Substantia nigra (tissue), 51 donors: ENCODE measurements at places on chromosomes 6 and 20.

GRCh38 chr20:61193164-61193563 lies 58.9 kb upstream of the CDH4 start:
- DNase-seq, result no peak

GRCh38 chr6:5159162-5159561 lies 74.0 kb downstream of the PPP1R3G start:
- no peak for DNase-seq

- peak; percentile 70 for DNase-seq
Observed at GRCh38 chr6:125746731-125747588, 2.5 kb upstream of the HEY2 start.

DNA sequence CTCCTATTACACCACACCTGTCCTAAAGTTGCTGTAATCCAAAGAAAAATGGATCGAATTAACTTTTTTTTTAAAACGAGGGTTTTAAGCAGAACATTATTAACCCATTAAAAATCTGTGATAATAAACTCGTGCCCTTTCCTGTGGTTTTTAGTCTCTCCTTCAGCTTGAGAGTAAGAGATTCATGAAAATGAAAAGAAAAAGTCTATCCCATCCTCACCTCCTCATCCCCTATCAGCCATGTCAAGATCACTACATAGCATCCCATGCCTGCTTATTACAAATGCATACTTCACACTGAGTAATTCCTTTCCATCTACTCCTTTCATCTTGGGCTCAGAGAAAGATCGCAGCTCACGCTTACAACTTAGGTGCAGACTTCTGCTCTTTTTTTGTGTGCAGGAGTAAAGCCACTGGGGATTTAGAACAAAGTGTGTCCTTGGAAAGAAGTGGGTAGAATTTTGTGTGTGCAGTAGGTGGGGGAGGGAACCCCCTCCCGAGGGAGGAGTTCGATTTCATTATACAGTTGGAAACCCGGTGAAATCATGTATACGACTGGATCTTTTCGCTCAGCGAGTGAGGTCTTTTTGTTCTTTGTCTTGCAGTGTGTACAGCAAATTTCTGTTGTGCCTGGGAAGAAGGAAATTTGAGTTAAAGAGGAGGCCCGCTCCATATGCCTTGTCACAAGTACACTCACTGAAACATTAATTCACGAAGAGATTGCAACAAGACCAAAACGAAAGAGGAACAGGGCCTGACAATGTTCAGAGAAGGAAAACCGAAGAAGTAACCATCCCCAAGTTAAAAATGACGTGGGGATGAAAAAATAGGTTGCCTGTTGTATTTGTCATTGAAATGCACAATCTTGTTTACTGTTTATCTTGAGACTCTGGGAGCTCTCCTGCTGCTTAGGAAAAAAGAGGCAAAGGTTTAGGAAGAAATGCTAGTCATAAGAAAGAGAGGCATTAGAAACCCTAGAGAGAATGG lies 146.5 kb upstream of the ZNF217 start:
- no peak for DNase-seq

GRCh38 chr6:43509984-43510826 lies at the start of gene LRRC73:
Gene LRRC73 (minus strand): TSS chr6:43510346. CDS start chr6:43509785, 561 bp downstream.
- DNase-seq, result peak; percentile 67

GRCh38 chr20:58077282-58077681 lies 151.2 kb downstream of the ANKRD60 start:
- no peak for DNase-seq

DNA sequence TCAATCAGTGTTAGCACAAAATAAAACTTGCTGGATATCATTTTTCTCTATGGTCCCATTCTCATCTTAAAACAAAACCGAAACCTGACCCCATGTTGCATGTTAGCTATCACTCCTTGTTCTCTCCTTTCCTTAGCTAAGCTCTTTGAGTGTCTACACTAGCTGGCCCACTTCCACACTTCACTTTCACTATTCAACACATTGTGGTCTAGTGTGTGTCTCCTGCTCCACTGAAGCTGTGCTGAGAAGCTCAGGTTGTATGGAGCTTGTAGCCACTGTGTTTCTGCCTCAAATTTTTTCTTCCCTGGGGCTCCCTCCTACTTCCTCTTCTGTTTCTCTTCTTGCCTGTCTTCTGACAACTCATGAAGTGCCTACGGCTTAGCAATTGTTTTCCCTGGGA lies 223.0 kb downstream of the NKAIN2 start:
- no peak for DNase-seq

GRCh38 chr6:39088331-39088730 lies 26.7 kb downstream of the SAYSD1 start:
- no peak for DNase-seq

DNA sequence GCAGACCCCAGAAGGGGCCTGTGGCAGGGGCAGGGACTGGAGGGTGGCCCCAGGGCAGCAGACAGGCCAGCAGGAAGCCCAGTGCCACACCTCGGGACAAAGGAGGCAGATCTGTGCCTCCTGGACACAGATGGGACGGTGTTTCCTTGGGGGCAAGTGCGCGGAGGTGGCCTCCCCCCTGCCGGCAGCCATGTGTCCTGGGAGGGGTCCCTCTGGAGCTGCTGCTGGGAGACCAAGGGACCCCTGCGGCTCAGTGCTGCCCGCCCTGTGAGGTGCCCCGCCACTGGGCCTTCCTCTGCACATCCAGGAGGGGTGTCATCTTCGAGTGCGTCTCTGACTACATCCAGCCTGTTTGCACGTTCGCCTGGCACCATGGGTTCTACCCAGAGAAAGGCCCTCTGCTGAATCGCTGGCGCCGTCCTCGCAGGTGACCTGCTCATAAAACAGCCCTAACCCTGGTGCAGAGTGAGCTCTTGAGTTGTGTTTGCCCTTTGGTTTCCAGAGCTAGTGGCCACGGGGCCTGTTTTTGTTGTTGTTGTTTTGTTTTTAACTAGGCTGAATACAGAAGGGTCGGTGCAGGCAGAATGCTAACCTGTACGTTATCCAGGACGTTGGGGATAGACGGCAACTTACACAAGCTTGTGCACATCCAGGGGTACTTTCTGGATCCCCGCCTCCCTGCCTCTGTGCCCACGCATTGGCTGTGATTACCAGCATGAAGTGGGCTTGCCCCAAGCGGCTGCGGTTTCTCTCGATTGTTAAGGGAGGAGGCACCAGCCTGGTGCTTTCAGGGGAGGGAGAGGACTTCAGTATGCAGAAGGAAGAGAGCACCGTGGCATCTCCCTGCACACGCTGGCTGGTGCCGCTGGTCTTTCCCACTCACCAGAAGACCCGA lies 1.3 kb upstream of the KCNQ2 start:
- DNase-seq, result no peak

- DNase-seq, result no peak
Observed at GRCh38 chr6:4822476-4822875, 46.3 kb downstream of the CDYL start.

DNA sequence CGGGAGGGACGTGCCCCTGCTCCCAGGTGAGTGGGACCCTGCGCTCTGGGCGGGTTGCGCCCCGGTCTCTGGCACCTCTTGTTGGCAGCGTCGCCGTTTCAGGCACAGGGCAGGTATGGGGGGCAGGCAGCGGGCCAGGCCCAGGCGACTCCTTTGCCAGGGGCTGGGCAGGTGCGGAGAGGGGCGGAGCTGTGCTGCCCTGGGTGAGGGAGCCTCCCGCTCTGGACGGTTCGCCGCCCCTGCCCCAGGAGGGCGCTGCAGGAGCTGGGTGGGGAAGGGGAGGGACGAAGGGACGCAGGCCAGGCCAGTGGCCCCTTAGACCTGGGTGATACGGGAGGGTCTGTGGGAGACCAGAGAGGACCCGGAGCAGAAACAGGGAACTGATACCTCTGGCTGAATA lies 663.9 kb upstream of the DEFB115 start:
- no peak for DNase-seq

DNA sequence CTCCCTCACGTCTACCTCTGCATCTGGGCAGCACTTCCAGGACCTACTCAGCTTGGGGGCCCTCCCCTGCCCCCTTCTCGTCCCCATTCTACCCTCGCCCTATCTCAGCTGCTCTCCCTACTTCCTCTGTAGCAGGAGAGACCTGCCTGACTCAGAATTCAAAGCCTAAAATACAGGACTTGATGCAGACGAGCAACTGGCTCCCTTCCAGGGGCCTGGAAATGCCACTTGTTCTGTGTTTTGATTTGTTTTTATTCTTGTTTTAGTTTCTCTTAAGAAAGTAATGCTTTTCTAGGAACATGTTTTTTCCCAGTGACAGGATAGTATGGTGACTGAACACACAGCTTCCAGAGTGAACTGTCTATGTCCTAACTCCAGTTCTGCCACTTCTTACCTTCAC lies 320.4 kb upstream of the CDH4 start:
- no peak for DNase-seq

DNA sequence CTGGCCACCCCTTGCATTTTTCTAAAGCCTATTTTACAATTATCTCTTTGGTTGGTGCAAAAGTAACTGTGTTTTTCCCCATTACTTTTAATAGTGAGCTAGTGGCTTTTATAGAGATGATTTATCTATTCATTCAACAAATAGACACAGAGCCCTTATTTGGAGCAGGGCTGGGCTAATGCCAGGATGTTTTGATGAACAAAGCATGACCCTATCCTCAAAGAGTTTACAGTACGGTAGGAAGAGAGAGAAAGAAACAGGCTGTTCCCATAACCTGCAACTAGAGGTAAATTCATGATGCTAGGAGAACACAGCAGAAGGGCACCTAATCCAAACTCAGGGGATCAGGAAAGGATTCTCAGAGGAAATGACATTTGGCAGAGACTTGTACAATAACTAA lies 37.3 kb upstream of the UST start:
- DNase-seq, result no peak

DNA sequence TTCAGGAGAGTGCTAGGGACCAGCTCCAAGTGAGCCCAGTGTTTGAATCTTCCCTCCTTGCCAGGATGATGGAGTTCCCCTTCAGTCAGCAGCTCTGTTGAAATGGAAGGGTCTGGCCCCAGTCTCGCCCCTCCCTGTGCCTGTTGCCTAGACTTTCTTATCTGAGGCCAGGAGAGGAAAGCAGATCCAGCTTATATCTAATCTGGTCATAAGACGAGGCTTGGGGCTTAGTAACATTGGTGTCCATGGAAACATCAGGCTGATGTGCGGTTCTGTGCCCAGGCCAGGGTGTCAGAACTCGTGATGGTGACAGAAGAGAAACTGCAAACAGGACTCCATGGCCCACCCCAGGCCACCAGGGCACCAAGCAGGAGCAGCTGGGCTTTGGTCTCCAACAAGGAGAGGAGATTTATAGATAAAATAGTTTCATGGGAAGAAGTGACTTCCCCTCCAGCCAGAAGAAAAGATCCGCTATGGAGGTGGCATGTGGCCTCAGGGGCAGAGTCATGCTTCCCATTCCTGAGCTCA lies 9.8 kb downstream of the MAS1L start:
- no peak for DNase-seq

GRCh38 chr6:27882624-27883023 lies 29.6 kb downstream of the OR2B2 start:
- DNase-seq, result no peak

- DNase-seq, result no peak
Observed at GRCh38 chr6:76004202-76004601, 68.3 kb downstream of the IMPG1 start.

- DNase-seq, result no peak
Observed at GRCh38 chr20:49701241-49701790, 12.4 kb downstream of the B4GALT5 start.

GRCh38 chr20:33783256-33783655 lies 27.9 kb upstream of the CHMP4B start:
- no peak for DNase-seq

DNA sequence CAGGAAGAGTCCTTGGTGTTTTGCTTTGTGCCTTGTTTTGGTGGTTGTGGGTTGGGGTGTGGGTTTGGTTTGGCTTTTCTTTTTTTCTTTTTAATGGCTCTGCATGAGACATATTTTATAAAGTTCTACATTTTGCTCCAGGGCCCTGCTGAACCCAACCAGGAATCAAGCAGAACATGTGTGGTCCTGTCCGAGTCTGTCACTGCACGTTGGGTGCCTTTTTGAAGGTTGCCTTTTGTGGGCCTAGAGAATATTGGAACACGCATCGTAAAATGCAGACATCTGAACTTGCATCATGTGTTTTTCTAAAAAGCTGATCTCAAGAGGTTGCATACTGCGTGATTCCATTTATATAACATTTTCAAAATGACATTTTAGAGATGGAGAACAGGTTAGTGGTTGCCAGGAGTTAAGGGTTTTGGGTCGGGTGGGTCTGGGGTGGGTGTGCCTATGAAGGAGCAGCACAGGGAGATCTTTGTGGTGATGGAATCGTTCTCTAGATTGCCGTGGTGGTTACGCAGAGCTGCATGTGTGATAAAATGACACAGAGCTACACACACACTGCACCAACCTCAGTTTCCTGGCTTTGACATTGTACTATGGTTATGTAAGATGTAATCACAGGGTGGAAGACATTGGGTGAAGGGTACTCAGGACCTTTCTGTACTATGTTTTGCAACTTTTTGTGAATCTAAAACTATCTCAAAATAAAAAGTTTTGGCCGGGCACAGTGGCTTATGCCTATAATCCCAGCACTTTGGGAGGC lies 80.2 kb downstream of the EYA2 start:
- DNase-seq, result no peak

- DNase-seq, result no peak
Observed at GRCh38 chr6:48844696-48845095, 618.4 kb downstream of the MMUT start.

- no peak for DNase-seq
Observed at GRCh38 chr6:17239260-17239659, 41.9 kb upstream of the RBM24 start.

DNA sequence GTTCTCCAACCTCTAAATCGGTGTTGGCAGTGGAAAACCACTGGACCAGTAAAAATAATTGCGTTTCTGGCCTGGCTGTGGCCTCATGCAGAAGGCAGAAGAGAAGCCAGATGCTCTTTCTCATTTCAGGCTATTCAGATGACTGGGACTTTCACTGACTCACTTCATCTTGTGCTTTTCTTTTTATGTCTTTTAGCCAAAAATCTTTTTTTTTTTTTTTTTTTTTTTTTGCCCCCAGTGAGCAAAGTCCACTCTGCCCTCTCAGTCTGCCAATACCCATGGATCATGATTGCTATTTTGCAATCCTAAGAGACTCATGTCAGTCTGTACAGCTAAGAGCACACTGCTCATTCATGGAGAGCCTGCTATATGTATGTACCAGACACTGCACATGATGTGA lies 962.5 kb downstream of the KIF16B start:
- DNase-seq, result no peak

DNA sequence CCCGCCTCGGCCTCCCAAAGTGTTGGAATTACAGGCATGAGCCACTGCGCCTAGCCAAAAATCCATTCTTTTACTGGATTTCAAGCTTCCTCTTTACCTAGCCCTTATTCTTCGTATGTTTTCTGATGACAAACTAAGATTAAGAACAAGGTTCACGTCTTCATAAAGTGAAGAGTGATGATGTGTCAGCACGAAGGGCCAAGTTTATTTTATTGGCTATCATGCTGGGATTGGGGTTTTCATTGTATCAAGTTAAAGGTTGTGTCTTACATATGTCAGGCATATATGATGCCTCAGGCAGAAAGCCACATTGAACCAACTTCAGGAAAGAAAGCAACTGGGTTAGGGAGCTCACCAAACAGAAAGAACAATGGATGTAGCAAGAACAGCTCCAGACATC lies 19.7 kb upstream of the SLC17A3 start:
- no peak for DNase-seq

- DNase-seq, result no peak
Observed at GRCh38 chr6:68638230-68638900, 3.3 kb downstream of the ADGRB3 start.

- no peak for DNase-seq
Observed at GRCh38 chr6:30836431-30836866, 47.9 kb upstream of the DDR1 start.
